NCI-H1930 (cell line): ENCODE measurements at places on chromosomes 3 and 15.
A peak's percentile ranks its signal among the peaks of the same experiment; 100 is the strongest.

GRCh38 chr3:32780735-32781210 lies 37.0 kb upstream of the TRIM71 start:
- peak; percentile 21 for DNase-seq

DNA sequence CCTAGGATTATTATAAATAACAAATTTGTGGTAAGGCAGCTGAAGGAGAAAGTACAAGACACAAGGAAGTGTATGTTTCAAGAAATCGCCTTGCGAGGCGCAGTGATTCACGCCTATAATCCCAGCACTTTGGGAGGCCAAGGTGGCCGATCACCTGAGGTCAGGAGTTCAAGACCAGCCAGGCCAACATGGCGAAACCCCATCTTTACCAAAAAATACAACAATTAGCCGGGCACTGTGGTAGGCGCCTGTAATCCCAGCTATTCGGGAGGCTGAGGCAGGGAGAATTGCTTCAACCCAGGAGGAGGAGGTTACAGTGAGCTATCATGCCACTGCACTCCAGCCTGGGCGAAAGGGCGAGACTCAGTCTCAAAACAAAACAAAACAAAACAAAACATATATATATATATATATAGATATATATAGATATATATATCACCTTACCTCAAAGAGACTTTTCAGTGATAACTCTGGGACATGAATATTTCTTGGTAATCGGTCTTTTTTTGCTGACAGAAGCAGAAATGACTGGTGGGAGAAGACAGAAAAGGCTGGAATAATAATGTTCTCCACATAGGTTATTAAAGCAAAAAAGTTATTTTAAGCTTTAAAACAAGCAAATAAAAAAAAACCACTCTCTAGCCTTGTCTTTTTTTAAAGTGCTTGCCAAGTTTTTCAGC lies 52.3 kb downstream of the TRANK1 start:
- DNase-seq = no peak

- no peak for DNase-seq
Observed at GRCh38 chr3:66889750-66890494, 108.2 kb upstream of the KBTBD8 start.

- no peak for DNase-seq
Observed at GRCh38 chr3:168060317-168060716, 35.4 kb downstream of the GOLIM4 start.

- no peak for DNase-seq
Observed at GRCh38 chr3:177838766-177839350, 641.6 kb upstream of the TBL1XR1 start.

DNA sequence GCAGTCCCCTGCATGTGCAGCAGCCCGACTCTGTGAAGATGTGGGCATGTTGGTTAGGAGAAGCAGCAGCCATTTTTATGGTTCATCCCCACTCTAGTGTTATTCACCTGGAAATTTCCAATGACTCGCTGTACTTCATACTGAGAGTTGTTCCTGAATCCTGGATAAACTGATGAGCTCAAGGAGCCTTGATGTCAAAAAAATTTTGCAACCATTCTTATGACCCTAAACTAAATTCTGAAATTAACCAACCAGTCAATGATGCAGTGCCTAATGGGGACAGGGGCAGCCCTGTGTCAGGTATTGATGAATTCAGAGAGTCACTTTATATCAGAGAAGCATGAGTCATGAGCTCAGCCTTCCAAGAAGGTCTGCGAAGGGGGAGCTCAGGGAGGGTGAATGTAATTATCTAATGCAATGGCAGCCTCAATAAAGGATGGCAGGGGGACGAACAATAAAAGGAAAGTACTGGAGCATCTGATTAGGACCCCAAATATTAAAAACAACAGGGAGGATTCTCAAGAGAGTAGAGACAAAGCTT lies 108.4 kb upstream of the VEPH1 start:
- DNase-seq = no peak

GRCh38 chr3:126002189-126002588 lies 33.2 kb downstream of the ROPN1B start:
- no peak for DNase-seq

- no peak for DNase-seq
Observed at GRCh38 chr15:58726867-58727266, 22.6 kb downstream of the ADAM10 start.
